ENCODE measurements at places on chromosomes 2 and 18. TPM values are rescaled to one million over a fixed set of nuclear protein-coding genes. Genes with fewer than 3 reads are reported as not detected.
A peak's percentile ranks its signal among the peaks of the same experiment; 100 is the strongest.

- no peak for DNase-seq
- no peaks in the 10 kb centered on the region for H3K36me3 ChIP-seq
- H3K27me3 ChIP-seq, result no peaks in the 10 kb centered on the region
These were observed 2.0 kb downstream of the TCF4 start for GRCh38 chr18:55585920-55586561.

GRCh38 chr18:36130883-36131653, 1.4 kb downstream of the ELP2 start:
- peaks cover 5% of the 10 kb centered on the region for H3K36me3 ChIP-seq
- peak overlapping the region; percentile 63 for H3K27ac ChIP-seq
- H3K27me3 ChIP-seq, result no peaks in the 10 kb centered on the region
- peak overlapping the region; percentile 92 for H3K4me3 ChIP-seq
- peaks cover 41% of the 10 kb centered on the region for H3K4me1 ChIP-seq

DNA sequence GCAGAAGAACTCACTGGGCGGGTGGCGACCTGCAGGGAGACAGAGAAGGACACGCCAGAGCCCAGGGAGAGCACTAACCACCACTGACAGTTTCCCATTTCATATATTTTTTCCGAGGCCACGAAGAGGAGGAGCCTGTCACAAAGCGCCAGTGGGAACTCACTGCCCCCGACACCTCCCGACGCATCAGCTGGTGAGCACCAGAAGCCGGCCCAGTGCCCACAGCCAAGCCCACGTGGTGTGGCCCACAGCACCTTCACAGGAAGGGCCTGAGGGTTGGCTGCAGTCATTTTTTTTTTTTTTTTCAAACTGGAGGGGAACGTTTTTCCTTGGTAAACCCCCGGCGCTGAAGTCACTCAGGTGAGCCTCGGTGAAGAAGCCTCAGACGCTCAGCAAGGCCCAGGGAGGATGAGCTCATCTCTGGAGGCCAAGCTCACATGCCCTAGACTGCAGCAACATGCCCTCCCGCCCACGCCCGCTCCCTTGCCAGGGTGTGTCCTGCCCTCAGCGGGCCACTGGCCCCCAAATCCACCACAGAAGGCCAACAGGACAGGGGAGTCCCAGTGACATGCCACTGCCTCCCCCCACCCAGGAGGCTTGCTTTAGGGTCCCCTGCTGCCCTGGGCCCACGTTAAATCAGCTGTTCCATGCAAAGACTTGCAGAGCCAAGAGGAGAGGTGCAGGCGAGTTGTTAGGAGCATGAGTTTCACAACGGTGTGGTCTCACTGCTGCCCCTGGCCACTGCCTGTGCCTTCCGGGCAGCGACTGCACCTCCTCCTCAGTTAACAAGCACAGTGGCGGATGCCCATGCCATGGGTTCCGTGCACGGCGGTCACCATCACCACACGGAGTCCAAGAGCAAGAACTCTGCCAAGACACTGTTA, 68.1 kb downstream of the PARD6G start:
- DNase-seq, result no peak
- H3K4me1 ChIP-seq, result peaks cover 33% of the 10 kb centered on the region
- H3K27me3 ChIP-seq, result no peaks in the 10 kb centered on the region
- peaks cover 3% of the 10 kb centered on the region for H3K36me3 ChIP-seq

- peaks cover 10% of the 10 kb centered on the region for H3K27me3 ChIP-seq
- no peaks in the 10 kb centered on the region for H3K36me3 ChIP-seq
- no peaks in the 10 kb centered on the region for H3K4me1 ChIP-seq
- peak; percentile 59 for DNase-seq
- no peak overlapping the region for H3K4me3 ChIP-seq
These were observed 163.1 kb downstream of the CDH20 start for GRCh38 chr18:61496374-61496773.

DNA sequence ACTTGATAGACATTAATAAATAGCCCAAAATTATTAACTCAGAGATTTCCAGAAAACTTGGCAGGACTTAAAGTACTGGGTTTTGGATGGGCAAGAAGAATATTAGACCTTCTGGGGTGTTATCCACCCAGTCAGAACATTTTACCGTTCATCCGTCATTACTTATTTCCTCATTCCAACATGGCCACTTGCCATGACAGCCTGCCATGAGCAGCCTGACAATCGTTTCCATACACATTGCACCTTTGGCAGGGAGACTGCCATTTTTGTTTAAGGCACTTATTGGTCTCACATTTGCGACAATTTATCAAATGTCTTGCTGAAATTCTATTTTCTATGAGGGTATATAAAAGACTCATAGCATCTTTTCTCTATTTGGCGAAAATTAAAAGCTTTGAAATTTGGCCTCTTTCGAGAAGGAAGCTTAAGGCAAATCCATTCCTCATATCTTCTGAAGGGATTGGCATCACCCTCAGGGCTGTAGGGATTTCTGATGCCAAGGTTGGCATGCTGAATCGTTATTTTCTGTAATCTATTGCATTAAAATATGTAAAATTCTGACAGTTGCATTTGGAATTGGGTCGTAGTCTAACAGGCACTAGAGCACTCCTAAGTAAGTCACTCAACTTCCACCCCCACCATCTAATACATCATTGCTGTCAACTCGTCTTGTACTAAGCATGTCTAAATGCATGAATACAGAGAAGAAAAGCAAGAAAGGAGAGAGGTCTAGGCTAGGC, 406.3 kb upstream of the PIK3C3 start:
- no peak for DNase-seq
- no peaks in the 10 kb centered on the region for H3K36me3 ChIP-seq

DNA sequence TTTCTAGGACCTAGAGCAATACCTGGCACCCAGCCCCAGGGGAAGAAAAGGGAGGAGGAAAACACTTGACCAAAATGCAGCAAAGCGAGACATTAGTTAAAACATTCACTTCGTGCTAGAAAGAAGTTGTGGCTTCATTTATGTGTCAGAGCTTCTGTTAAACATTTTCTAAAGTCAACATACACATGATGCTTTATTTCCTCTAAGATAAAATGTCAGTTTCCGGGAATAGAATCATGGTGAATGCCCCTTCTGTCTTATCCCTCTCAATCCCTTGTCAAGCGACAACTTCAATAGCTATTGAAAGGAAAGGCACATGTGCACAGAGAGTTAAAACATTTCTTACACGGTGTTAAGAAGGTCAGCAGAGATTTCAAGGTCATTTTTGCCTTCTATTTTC, 404.6 kb upstream of the CWC22 start:
- no peak for DNase-seq
- H3K4me1 ChIP-seq, result peaks cover 12% of the 10 kb centered on the region
- no peaks in the 10 kb centered on the region for H3K27me3 ChIP-seq
- no peaks in the 10 kb centered on the region for H3K36me3 ChIP-seq
- no peak overlapping the region for H3K27ac ChIP-seq
- no peak overlapping the region for H3K4me3 ChIP-seq

DNA sequence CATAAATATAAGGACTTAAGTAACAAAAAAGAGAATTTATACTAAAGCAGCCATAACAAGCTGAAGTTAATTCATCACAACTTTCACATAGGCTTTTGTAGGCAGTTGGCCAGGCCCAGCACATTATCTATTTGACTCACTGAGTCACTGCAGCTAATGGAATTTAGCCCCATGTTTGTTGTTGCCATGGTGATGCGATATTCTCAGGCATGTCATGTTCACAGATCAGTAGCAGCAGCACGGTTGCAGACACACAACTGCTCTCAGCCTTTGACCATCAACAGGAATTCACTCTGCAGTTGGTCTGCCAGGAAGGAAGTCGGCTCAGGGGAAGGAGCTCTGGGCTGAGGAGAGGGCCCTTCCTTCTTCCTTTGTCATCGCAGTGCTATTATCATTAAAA, 639.8 kb downstream of the TMEM182 start:
- no peak for DNase-seq
- H3K36me3 ChIP-seq, result no peaks in the 10 kb centered on the region
- peak overlapping the region; percentile 13 for H3K4me3 ChIP-seq
- H3K27ac ChIP-seq, result peak overlapping the region; percentile 92

- no peak overlapping the region for H3K4me3 ChIP-seq
- H3K27ac ChIP-seq, result no peak overlapping the region
- H3K27me3 ChIP-seq, result peaks cover 10% of the 10 kb centered on the region
These were observed 207.4 kb downstream of the ARL6IP6 start for GRCh38 chr2:152925547-152926448.

GRCh38 chr2:105125428-105125827, 87.6 kb downstream of the MRPS9 start:
- no peak for DNase-seq
- H3K27me3 ChIP-seq, result peaks cover 16% of the 10 kb centered on the region
- H3K4me1 ChIP-seq, result no peaks in the 10 kb centered on the region
- no peak overlapping the region for H3K4me3 ChIP-seq

GRCh38 chr18:3720159-3720558, 270.2 kb downstream of the TGIF1 start:
- no peaks in the 10 kb centered on the region for H3K4me1 ChIP-seq
- no peaks in the 10 kb centered on the region for H3K27me3 ChIP-seq
- peaks cover 1% of the 10 kb centered on the region for H3K36me3 ChIP-seq

- peaks cover 3% of the 10 kb centered on the region for H3K36me3 ChIP-seq
- no peak for DNase-seq
- no peaks in the 10 kb centered on the region for H3K4me1 ChIP-seq
- no peak overlapping the region for H3K27ac ChIP-seq
- H3K27me3 ChIP-seq, result no peaks in the 10 kb centered on the region
These were observed 7.5 kb upstream of the CCDC195 start for GRCh38 chr2:224723586-224724217.

- no peak for DNase-seq
- H3K4me3 ChIP-seq, result peak overlapping the region; percentile 29
- peak overlapping the region; percentile 96 for H3K27ac ChIP-seq
- H3K36me3 ChIP-seq, result no peaks in the 10 kb centered on the region
These were observed 270.1 kb downstream of the TCF4 start for GRCh38 chr18:55317864-55318263.

- DNase-seq, result no peak
- no peaks in the 10 kb centered on the region for H3K36me3 ChIP-seq
- H3K4me1 ChIP-seq, result peaks cover 11% of the 10 kb centered on the region
- H3K27me3 ChIP-seq, result no peaks in the 10 kb centered on the region
- no peak overlapping the region for H3K4me3 ChIP-seq
These were observed 33.5 kb downstream of the STAT4 start for GRCh38 chr2:191117341-191117740.

- no peak overlapping the region for H3K27ac ChIP-seq
- no peaks in the 10 kb centered on the region for H3K4me1 ChIP-seq
- no peak overlapping the region for H3K4me3 ChIP-seq
- H3K27me3 ChIP-seq, result peaks cover 3% of the 10 kb centered on the region
- DNase-seq, result no peak
These were observed 248.4 kb downstream of the FHOD3 start for GRCh38 chr18:36545821-36546427.

DNA sequence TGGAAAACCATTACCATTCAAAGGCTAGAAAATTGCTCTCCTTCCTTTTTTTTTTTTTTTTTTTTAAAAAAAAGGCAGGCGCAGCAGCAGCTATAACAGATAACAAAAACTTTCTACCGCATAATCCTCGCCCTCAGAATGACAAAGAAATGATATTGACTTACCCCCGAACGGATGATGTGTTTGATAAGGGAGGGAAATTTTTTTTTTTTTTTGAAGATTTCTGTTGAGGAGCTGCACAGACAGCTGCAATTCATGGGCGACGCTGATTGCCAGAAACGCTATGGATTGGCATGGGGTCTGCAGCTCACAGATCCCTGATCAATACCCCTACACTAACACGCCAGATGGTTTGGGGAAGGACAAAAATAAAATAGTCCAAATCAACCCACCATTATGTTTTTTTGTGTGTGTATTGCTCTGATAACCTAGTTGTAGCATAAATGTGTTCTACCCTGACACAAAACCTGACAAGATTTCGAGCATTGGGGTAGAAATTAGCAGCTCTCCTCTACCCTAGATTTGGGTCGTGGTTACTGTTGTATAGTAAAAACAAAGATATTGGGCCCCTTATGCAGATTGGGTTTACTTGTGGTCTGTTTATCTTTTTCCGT, 3.6 kb upstream of the ONECUT2 start:
- H3K4me1 ChIP-seq, result peaks cover 29% of the 10 kb centered on the region
- H3K27ac ChIP-seq, result no peak overlapping the region
- H3K4me3 ChIP-seq, result no peak overlapping the region
- DNase-seq, result no peak
- H3K36me3 ChIP-seq, result peaks cover 3% of the 10 kb centered on the region

GRCh38 chr2:231318954-231319353, 76.6 kb upstream of the B3GNT7 start:
- H3K4me3 ChIP-seq, result no peak overlapping the region
- peaks cover 34% of the 10 kb centered on the region for H3K36me3 ChIP-seq
- DNase-seq, result no peak
- H3K27me3 ChIP-seq, result no peaks in the 10 kb centered on the region
- H3K27ac ChIP-seq, result no peak overlapping the region
- H3K4me1 ChIP-seq, result no peaks in the 10 kb centered on the region

DNA sequence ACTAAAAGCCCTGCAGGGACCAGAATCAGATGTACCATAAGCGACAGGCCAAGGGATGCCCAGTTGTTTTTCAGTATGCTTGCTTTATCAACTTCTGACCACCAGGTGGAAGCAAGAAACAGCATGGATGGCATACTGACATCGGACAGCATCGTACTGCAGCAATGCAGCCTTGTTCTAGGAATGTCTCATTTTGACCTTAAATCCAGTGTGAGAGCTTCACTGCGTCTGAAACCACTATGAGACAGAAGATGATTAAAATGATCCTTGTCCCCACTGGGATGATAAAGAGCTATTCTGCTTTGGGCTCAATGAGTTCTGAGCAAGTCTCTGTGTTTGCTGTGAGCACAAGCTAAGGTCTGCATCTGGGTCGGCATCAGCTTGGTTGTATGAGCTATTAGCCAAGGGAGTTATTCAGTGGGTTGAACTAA, 54.3 kb downstream of the CDK15 start:
- H3K4me1 ChIP-seq, result peaks cover 29% of the 10 kb centered on the region
- H3K27ac ChIP-seq, result peak overlapping the region; percentile 24
- no peaks in the 10 kb centered on the region for H3K27me3 ChIP-seq
- no peak overlapping the region for H3K4me3 ChIP-seq

DNA sequence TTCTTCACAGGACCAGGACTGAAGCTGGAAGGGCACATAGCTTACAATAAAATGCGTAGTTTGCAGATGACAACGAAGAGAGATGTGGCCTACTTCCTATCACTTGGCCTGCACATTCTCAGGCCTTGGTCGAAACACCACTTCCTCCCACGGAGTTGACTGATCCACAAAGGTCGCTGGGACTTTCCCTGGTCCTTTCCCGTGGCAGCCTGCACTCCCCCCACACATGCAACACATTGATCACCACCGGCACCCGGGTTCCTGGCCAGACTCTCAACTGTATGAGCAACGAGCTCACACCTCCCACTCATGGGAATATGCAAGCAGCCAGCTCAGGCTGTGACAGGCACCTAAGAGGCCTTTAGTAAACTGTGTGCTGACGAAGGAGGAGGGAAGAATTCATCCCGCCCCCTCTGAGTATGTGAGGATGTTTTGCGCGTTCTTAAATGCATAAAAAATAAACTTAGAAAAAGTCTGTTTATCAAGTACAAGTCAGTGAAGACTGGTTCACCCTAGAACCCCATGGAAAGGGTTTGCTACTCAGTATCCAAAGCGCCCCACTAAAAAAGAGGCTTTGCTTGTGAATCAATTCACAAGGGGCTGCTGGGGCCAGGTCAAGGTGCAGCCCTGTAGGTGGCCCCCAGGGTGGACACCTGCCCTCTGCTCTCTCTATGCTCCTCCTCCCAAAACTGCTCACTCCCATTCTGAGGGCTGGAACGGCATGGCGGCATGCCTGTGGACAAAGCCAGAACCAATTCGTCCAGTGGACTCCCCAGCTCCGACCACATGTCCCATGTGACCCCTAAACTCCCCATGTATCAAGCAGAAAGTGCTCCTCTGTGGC, 154.3 kb downstream of the EIPR1 start:
- no peak overlapping the region for H3K27ac ChIP-seq
- H3K27me3 ChIP-seq, result no peaks in the 10 kb centered on the region
- DNase-seq, result no peak
- H3K4me3 ChIP-seq, result no peak overlapping the region
- peaks cover 4% of the 10 kb centered on the region for H3K36me3 ChIP-seq

Gene TMEFF2
- 1.4 TPM for total RNA-seq

Gene SERPINB4
- not detected for total RNA-seq

Gene C2orf78
- total RNA-seq, result not detected

Gene SALL3
- not detected for total RNA-seq

Measured in chondrocyte (in vitro differentiated cells).